ENCODE measurements at places on chromosomes 2 and 18.

GRCh38 chr2:238241970-238242369, 2.1 kb upstream of the HES6 start:
- no peak overlapping the region for H3K4me3 ChIP-seq
- DNase-seq = no peak
- peaks cover 42% of the 10 kb centered on the region for H3K4me1 ChIP-seq

DNA sequence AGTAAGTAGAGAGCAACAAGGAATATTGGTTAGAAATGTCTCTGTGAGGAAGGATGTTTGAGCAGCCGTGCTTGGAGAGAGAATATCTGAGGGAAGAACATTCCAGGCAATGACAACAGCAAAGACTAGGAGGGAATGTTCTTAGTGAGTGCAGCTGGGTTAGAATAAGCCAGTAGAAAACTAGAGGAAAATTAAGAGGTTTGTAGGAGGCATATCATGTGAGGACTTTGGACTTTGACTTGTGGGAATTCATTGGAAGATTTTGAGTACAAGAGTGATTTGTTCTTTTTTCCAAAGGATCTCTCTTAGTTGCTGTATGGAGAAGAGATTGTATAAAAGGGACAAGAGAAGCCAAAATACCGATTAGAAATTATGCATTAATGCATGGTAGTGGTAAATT, 47.2 kb downstream of the PPM1B start:
- H3K27me3 ChIP-seq = no peaks in the 10 kb centered on the region
- no peak overlapping the region for H3K27ac ChIP-seq
- no peak overlapping the region for H3K4me3 ChIP-seq
- no peak for DNase-seq
- no peaks in the 10 kb centered on the region for H3K36me3 ChIP-seq
- H3K4me1 ChIP-seq = no peaks in the 10 kb centered on the region

GRCh38 chr2:218021536-218022071, 18.8 kb upstream of the TNS1 start:
- H3K4me3 ChIP-seq = no peak overlapping the region
- no peak overlapping the region for H3K27ac ChIP-seq
- H3K4me1 ChIP-seq = peaks cover 21% of the 10 kb centered on the region
- H3K27me3 ChIP-seq = no peaks in the 10 kb centered on the region
- no peaks in the 10 kb centered on the region for H3K36me3 ChIP-seq

- no peak for DNase-seq
- no peaks in the 10 kb centered on the region for H3K27me3 ChIP-seq
- H3K4me3 ChIP-seq = no peak overlapping the region
- no peak overlapping the region for H3K27ac ChIP-seq
- H3K36me3 ChIP-seq = no peaks in the 10 kb centered on the region
- no peaks in the 10 kb centered on the region for H3K4me1 ChIP-seq
These were observed 291.5 kb downstream of the PTH2R start for GRCh38 chr2:208698114-208698513.

DNA sequence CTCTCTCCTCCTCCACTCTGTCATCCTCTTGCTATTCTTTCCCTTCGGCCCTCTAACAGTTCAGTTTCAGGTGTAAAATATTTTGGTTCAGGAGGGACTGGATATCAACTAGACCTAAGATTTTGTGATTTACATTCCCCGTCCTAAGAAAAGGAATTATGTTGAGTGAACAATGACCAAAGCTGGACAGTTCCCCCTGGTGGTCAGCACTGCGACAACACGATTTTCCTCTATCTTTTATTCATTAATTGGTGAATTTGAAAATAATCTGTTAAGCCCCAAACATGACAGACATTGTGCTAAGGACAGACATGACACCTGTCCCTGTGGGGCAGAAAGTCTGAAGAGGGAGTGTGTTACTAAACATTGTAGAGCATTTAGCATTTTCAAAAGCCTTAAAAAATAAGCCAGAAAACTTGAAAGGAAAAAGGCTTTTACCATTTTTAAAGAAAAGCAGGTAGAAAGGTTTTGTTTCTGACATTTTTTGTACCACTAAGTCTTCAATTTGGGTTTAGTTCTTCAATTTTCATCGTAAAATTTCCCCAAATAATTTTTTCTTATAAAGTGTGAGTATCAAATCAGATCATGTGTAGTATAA, 28.4 kb upstream of the GTF2A1L start:
- H3K27me3 ChIP-seq = no peaks in the 10 kb centered on the region
- H3K36me3 ChIP-seq = peaks cover 7% of the 10 kb centered on the region
- peaks cover 11% of the 10 kb centered on the region for H3K4me1 ChIP-seq
- no peak overlapping the region for H3K27ac ChIP-seq
- no peak overlapping the region for H3K4me3 ChIP-seq
- DNase-seq = no peak

- H3K4me1 ChIP-seq = no peaks in the 10 kb centered on the region
- peaks cover 75% of the 10 kb centered on the region for H3K36me3 ChIP-seq
- H3K27me3 ChIP-seq = no peaks in the 10 kb centered on the region
- no peak overlapping the region for H3K4me3 ChIP-seq
- DNase-seq = no peak
These were observed 11.5 kb downstream of the SFTPB start for GRCh38 chr2:85656468-85656867.

- no peak overlapping the region for H3K27ac ChIP-seq
- H3K4me1 ChIP-seq = peaks cover 3% of the 10 kb centered on the region
- no peaks in the 10 kb centered on the region for H3K36me3 ChIP-seq
- H3K27me3 ChIP-seq = no peaks in the 10 kb centered on the region
These were observed 48.8 kb downstream of the MAP3K20 start for GRCh38 chr2:173124441-173124840.

- no peaks in the 10 kb centered on the region for H3K27me3 ChIP-seq
- no peak for DNase-seq
- no peak overlapping the region for H3K27ac ChIP-seq
- H3K4me3 ChIP-seq = no peak overlapping the region
These were observed 491.3 kb upstream of the DCC start for GRCh38 chr18:51848702-51849101.
